ENCODE measurements at places on chromosomes 5 and 9. TPM values are rescaled to one million over a fixed set of nuclear protein-coding genes. Genes with fewer than 3 reads are reported as not detected.

ST8SIA4 gene
- 31.7 TPM for total RNA-seq

- H3K36me3 ChIP-seq: no peaks in the 10 kb centered on the region
- H3K4me3 ChIP-seq: no peak overlapping the region
- no peak for DNase-seq
- H3K27me3 ChIP-seq: peaks cover 14% of the 10 kb centered on the region
- H3K4me1 ChIP-seq: no peaks in the 10 kb centered on the region
- H3K27ac ChIP-seq: no peak overlapping the region
Measured at GRCh38 chr5:137401946-137402345, 97.2 kb downstream of the SPOCK1 start.

KCNT1 gene
- total RNA-seq: not detected

DNA sequence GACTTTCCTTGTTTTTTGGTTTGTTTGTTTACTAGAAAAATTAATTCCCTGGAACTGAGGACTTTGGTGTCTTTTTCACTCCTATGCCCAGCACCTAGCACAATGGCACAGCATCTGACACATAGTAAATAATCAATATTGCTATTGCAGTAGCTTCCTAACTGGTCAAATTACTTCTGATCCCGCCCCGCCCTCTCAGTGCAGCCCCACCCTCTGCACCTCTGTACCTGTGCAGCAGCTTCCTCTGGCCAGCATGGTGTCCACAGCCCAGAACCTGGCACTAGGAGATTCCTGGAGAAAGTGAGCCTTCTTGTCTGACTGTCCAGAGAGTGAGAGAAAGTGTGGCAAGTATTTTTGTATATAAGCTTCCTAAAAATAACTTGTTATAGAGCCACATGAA lies 343.2 kb downstream of the ZNF608 start:
- H3K4me1 ChIP-seq: no peaks in the 10 kb centered on the region
- no peak overlapping the region for H3K27ac ChIP-seq
- no peak for DNase-seq
- no peaks in the 10 kb centered on the region for H3K27me3 ChIP-seq
- H3K4me3 ChIP-seq: no peak overlapping the region

DNA sequence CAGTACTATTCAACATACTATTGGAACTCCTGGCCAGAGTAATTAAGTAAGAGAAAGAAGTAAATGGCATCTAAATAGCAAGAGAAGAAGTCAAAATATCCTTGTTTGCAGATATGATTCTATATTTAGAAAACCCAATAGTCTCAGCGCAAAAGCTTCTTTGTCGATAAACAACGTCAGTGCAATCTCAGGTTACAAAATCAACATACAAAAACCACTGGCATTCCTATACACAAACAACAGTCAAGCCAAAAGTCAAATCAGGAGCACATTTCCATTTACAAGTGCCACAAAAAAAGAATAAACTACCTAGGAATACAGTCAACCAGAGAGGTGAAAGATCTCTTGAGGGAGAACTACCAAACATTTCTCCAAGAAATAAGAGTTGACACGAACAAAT lies 1901.9 kb upstream of the ACO1 start:
- H3K4me3 ChIP-seq: no peak overlapping the region
- no peaks in the 10 kb centered on the region for H3K36me3 ChIP-seq
- H3K4me1 ChIP-seq: no peaks in the 10 kb centered on the region
- DNase-seq: no peak
- H3K27ac ChIP-seq: no peak overlapping the region

DNA sequence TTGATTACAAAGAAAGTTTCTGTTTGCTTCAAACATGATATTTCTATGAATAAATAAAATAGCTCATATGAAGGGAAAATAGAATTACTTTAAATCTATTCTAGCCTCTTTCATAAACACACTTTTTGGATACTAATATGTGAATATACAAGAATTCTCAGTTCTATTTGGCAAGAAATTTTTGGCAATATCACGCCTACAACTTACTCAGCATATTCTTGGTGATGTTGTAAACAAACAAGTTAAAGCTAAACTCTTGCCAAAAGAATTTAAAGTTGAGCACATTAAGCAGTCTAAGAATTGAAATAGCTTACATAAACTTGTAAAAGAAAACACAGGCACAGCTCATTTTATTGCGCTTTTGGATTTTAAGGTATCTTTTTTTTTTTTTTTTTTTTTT lies 209.8 kb downstream of the CDH12 start:
- no peak overlapping the region for H3K4me3 ChIP-seq
- no peak for DNase-seq
- H3K4me1 ChIP-seq: no peaks in the 10 kb centered on the region
- H3K27me3 ChIP-seq: no peaks in the 10 kb centered on the region
- H3K36me3 ChIP-seq: no peaks in the 10 kb centered on the region
- no peak overlapping the region for H3K27ac ChIP-seq

SHC3 gene
- not detected for total RNA-seq

DNA sequence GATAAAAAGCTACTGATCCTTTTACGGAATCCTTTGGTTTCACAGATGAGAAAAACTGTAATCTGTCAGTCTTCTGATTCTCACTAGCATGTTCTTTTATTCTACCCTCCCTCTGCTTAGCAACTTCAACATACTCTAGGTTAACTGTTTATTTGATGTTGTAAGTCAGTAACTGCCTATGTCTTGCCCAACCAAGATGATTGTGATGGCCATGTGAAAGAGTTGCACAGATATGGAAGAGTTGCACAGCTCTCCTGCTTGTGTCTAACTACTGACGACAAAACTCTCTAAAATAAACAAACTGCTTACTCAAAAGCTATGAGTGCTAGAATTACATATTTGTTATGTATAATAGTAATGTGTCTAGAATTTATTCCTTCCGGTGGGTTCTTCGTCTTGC lies 227.3 kb upstream of the DAB2 start:
- H3K4me3 ChIP-seq: no peak overlapping the region
- no peaks in the 10 kb centered on the region for H3K36me3 ChIP-seq
- no peak for DNase-seq
- peaks cover 14% of the 10 kb centered on the region for H3K27me3 ChIP-seq
- peaks cover 2% of the 10 kb centered on the region for H3K4me1 ChIP-seq

DNA sequence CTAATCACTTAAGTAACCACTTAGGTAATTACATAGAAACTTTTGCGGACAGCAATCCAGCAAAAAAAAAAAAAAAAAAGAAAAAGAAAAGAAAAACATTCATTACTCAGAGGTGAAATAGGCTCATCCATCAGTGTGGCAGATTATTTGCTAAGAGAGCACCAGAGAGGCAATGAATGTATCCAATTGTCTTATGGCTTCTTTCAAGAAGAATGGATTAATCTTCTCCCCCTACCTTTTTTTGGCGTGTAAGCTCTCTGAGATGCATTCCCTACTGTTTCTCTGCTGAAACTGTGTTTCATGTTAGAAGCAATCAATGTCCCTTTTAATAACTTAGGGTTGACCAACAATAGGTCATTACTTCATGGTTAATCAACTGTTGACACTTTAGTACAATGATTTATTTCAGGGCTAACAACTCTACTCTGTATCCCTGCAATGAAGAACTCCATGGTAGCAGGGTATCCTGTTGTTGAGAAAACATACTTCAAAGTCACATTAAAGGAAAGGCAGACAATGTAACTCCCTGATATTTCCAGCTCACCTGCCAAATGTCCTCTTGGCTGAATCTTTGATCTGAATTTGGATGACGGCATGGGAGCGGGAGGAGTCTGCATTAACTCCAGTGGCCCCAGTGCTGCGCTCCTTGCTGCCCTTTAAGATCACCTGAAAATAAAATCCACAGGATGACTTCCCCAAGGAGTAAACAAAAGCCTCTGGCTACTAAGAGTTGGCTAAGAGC lies 57.6 kb downstream of the KIF24 start:
- DNase-seq: no peak
- H3K27ac ChIP-seq: no peak overlapping the region
- H3K4me3 ChIP-seq: no peak overlapping the region
- no peaks in the 10 kb centered on the region for H3K27me3 ChIP-seq
- no peaks in the 10 kb centered on the region for H3K4me1 ChIP-seq
- H3K36me3 ChIP-seq: peaks cover 2% of the 10 kb centered on the region

ANKRD33B gene
- total RNA-seq: 4.9 TPM

DNA sequence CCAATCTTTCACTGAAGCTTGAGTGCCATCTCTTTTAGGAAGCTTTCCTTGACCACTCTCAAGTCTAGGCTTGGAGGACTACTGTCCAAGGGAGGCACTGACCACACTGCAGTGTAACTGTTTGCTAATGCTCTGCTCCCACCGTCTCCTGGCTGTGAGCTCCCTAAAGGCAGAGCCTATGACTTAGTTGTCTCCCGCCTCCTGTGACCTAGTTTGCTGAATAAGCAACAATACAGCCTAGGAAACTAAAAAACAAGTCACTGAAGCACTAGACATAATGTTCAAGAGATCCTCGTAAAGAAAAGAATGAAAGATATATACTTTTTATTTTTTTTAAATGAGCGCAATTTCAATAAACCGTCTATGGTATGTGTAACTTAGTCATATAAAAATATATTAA lies 31.4 kb downstream of the LIX1 start:
- H3K36me3 ChIP-seq: no peaks in the 10 kb centered on the region
- H3K27me3 ChIP-seq: peaks cover 2% of the 10 kb centered on the region
- H3K4me3 ChIP-seq: no peak overlapping the region
- H3K27ac ChIP-seq: no peak overlapping the region
